Mammary epithelial cell (primary cell): ENCODE measurements at places on chromosomes 1 and 21. TPM values are rescaled to one million over a fixed set of nuclear protein-coding genes. Genes with fewer than 3 reads are reported as not detected.

ANGPTL3 gene
- total RNA-seq, result not detected in 2 replicates

AADACL4 gene
- total RNA-seq, result not detected in 2 replicates

SYT6 gene
- not detected for total RNA-seq

LRRN2 gene
- 0.83 TPM for total RNA-seq

KCNA3 gene
- total RNA-seq, result not detected in 2 replicates

TNFAIP8L2 gene
- not detected in 2 replicates for total RNA-seq

CATSPERE gene
- total RNA-seq, result 1.1 and 1.3 TPM in 2 replicates

PRAMEF14 gene
- total RNA-seq, result not detected in 2 replicates

SNX7 gene
- 51.2 TPM for total RNA-seq

CHI3L1 gene
- total RNA-seq, result 37.0 TPM

POGK gene
- total RNA-seq, result 28.7 TPM

HES2 gene
- 47.2 and 70.8 TPM in 2 replicates for total RNA-seq

CFAP126 gene
- not detected in 2 replicates for total RNA-seq

SAMD13 gene
- total RNA-seq, result 0.33 TPM

DMBX1 gene
- total RNA-seq, result not detected in 2 replicates

KRTAP13-2 gene
- total RNA-seq, result not detected
